ENCODE measurements at places on chromosomes 3 and 15.

- peaks cover 23% of the 10 kb centered on the region for H3K4me1 ChIP-seq
- 0 out of 2 replicates have a peak, but pooled peaks cover 4% of the 10 kb centered on the region for H3K36me3 ChIP-seq
- H3K4me3 ChIP-seq: no peak overlapping the region
These were observed 106.3 kb upstream of the RNU6-1 start for GRCh38 chr15:67945951-67946700.

DNA sequence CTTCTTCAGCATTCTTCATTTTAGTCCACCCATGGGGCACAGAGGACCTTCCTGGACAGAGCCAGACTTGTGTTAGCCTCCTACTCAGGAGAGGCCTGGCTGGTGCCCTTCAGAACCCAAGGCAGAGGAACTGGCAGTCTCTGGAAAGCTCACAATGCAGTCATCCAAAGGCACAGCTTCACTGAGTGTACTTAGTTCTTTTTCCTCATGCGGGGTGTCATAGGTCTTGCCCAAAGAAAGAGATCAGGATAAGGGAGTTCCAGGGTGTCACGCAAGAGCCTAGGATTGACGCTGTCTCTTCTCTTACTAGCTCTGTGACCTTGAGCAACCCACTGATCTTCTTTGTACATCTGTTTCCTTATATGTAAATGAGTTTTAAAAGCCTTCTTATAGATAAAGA, 58.7 kb downstream of the CD200 start:
- H3K4me1 ChIP-seq: peaks cover 58% of the 10 kb centered on the region
- no peak for DNase-seq
- peaks cover 21% of the 10 kb centered on the region for H3K36me3 ChIP-seq
- no peak overlapping the region for H3K4me3 ChIP-seq
- H3K27me3 ChIP-seq: no peaks in the 10 kb centered on the region

DNA sequence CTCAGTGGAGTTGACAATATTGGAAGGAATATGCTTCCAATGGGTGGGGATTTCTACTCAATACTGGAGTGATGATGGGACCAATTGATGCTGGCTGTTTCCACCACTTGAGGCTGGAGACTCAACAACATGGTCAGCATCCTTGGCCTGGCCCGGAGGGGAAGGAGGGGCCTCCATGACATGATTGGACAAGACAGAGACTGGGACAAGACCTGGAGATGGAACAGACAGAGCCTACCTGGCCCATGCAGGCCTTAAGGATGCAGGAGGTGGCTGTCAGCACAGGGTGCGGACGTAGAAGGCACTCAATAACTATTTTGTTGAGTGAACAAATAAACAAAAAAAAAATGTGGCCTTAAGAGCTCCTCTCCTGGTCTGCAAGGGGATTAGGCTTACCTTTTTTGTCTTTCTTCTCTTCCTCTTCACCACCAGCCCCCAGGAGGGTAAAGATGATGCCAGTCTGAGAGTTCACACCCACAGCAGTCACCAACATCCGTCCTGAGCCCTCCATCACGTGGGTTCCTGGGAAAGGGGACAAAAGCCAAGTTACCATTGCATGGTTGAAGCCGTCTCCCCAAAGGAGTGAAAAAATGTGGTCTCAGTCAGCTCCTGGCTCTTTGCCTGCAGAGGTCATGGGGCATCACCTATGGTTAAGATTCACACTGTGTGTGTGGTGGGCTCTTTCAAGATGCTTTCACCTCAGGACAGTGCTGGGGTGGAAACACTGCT, 67.1 kb upstream of the SEC13 start:
- no peak overlapping the region for H3K27ac ChIP-seq
- H3K4me1 ChIP-seq: peaks cover 6% of the 10 kb centered on the region
- H3K4me3 ChIP-seq: no peak overlapping the region

DNA sequence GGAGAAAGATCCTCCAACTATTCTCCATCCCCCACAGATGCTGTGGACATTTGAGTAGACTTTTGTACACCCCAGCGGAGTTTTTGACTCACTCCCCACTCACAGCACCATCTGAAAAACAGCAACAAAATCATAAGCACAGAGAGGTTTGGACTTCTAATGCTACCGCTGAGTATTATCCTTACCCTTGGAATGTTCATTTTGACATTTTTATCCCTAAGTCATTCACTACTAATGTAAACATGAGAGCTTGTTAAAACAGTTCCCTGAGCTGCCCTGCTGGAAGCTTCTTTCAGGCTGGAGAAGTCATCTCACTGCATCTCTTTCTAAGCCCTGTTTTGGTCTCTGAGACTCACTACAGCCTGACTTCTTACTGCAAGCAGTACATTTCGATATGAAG, 1045.9 kb downstream of the MCTP2 start:
- no peak overlapping the region for H3K4me3 ChIP-seq
- no peaks in the 10 kb centered on the region for H3K4me1 ChIP-seq
- H3K27ac ChIP-seq: no peak overlapping the region

DNA sequence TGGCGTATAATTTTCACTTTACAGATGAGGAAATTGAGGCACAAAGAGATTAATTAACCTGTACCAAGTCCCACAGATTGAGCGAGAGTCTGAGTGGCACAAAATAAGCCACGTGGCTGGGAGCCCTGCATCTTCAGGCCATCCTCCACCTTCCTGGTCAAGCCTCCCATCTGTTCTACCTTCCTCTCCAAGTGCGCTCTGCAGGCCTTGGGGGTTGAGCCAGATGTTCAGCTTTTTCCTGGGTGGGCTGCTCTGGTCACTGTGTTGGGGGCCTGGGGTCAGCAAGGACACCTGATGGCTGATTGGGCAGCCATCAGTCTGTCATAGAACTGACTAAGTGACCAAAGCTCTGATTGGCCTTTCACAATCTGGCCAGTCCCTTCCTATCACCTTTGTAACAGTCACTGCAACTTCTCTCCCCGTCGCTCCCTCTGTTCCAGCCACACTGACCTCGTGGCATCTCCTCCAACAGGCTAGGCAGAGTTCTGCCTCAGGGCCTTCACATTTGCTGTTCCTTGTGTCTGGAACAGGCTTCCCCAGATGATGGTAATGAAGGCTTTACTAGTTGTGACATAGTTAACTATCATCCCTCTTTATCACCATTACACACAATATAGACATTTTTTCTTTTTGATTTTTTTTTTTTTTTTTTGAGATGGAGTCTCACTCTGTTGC, 46.8 kb downstream of the SCN5A start:
- H3K27ac ChIP-seq: no peak overlapping the region
- no peaks in the 10 kb centered on the region for H3K27me3 ChIP-seq
- no peaks in the 10 kb centered on the region for H3K4me1 ChIP-seq
- DNase-seq: no peak
- H3K4me3 ChIP-seq: no peak overlapping the region
- peaks cover 7% of the 10 kb centered on the region for H3K36me3 ChIP-seq

DNA sequence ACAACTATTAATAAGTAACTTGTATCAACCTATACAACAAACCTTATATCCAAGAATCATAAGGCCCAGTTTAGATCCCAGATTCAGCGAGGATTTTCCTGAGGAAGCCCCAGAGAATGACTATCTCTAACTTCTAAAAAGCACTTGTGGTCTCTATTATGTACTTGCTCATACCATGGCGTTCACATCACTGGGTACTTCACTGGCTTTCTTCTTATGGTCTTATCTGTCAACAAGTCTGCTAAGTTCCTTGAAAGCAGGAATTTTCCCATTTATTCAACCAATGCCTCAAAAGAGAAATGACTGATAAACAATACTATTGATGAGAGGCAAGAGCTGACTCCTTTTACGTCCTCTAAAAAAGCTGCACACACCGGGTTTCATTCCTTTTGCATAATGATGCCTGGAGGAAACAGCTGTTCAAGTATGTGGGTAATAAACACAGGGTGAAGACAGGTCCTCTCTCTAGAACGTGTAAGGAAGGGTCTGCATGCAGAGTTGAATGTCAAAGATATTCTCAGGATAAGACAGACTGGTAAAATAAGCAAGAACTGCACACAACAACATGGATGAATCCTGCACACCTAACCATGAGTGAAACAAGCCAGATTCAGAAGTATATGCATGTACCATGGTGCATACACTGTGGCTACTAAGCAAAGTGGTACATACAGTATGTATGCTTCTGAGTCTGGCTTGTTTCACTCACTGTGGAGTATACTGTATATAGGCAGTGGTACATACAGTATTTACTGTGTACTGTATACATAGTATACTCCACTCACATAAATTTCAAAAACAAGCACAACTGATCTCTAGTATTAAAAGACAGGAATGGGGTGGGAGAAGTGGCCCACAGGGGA, 408.7 kb downstream of the SHQ1 start:
- DNase-seq: no peak
- no peak overlapping the region for H3K27ac ChIP-seq
- no peaks in the 10 kb centered on the region for H3K27me3 ChIP-seq

DNA sequence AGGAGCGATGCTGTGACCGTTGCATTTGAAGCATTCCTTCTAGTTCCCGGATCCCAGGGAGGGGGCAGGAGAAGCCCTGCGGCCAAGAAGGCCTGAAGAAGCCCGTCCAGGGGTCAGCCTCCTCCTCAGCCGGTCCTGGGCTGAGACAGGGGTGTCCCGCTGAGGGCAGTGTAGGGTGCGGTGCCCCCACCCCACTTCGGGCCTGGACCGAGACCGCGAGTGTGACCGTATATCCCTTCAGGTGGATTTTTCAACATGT, 2.8 kb downstream of the OCA2 start:
- H3K27me3 ChIP-seq: peaks cover 93% of the 10 kb centered on the region
- no peak overlapping the region for H3K27ac ChIP-seq
- H3K4me3 ChIP-seq: peak overlapping the region; percentile 78
- peaks cover 28% of the 10 kb centered on the region for H3K4me1 ChIP-seq

GRCh38 chr3:17456046-17456445, 286.4 kb downstream of the TBC1D5 start:
- H3K4me3 ChIP-seq: no peak overlapping the region
- H3K27ac ChIP-seq: no peak overlapping the region
- H3K27me3 ChIP-seq: no peaks in the 10 kb centered on the region
- DNase-seq: no peak

DNA sequence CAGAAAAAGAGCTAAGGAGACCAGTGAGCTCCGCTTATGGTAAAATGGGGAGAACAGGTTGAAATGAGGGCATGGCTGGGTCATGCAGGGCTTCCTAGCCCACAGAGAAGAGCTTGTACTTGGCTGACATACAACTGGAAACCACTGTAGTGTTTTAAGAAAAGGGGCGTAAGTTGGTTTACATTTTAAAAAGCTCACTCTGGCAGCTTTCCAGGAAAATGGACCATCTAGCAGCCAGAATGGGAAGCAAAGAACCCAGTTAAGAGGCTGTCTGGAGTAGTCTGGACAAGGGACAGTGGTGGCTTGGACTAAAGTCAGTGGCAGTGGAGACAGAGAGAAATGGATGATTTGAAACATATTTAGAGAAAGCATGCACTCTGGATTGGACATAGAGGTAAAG, 1.9 kb downstream of the MORC1 start:
- no peaks in the 10 kb centered on the region for H3K36me3 ChIP-seq
- H3K27me3 ChIP-seq: no peaks in the 10 kb centered on the region
- no peak for DNase-seq
- H3K27ac ChIP-seq: no peak overlapping the region
- H3K4me1 ChIP-seq: no peaks in the 10 kb centered on the region

DNA sequence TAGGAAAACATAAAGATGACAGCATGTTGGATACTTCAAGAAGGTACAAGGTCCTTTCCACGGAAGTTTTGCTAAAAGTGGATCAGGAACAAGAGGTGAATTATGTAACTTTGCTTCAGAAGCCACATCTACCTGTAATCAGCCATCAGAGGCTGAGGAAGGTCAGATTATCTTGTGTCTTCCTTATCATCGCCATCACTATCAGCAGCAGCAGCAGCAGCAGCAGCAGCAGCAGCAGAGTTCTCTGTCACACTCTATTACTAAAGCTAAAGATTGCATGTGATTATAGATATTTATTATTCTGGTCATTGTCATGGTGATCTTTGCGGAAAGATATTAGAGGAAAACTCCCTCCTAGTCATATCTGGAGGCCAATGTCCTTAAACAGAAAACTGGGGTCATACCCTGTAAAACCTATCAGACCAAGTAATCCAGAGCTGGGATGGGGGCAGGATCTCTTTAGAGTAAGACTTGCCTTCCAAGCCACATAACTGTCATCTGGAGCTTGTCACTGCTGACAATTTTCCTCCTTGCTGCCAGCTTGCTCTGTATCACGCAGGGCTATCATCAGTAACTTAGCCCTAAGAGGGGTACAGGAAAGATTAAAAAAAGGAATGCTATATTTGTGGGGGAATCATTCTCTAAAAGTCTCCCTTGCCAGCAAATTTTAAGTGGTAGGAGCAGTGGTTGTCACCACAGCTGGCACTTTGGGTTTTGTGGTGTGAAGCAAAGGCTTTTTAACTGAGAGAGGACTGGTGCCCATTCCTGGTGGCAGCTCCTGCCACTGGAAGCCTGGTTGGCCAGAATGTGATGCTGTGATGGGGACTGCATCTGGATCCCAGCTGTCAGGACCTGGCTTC, 130.9 kb upstream of the RASGRP1 start:
- no peaks in the 10 kb centered on the region for H3K27me3 ChIP-seq
- no peaks in the 10 kb centered on the region for H3K36me3 ChIP-seq
- DNase-seq: no peak
- H3K27ac ChIP-seq: no peak overlapping the region
- no peak overlapping the region for H3K4me3 ChIP-seq
- H3K4me1 ChIP-seq: no peaks in the 10 kb centered on the region

GRCh38 chr3:128524374-128525299, 31.6 kb upstream of the GATA2 start:
- DNase-seq: no peak
- no peaks in the 10 kb centered on the region for H3K4me1 ChIP-seq
- no peaks in the 10 kb centered on the region for H3K36me3 ChIP-seq
- H3K27ac ChIP-seq: no peak overlapping the region
- peaks cover 29% of the 10 kb centered on the region for H3K27me3 ChIP-seq

DNA sequence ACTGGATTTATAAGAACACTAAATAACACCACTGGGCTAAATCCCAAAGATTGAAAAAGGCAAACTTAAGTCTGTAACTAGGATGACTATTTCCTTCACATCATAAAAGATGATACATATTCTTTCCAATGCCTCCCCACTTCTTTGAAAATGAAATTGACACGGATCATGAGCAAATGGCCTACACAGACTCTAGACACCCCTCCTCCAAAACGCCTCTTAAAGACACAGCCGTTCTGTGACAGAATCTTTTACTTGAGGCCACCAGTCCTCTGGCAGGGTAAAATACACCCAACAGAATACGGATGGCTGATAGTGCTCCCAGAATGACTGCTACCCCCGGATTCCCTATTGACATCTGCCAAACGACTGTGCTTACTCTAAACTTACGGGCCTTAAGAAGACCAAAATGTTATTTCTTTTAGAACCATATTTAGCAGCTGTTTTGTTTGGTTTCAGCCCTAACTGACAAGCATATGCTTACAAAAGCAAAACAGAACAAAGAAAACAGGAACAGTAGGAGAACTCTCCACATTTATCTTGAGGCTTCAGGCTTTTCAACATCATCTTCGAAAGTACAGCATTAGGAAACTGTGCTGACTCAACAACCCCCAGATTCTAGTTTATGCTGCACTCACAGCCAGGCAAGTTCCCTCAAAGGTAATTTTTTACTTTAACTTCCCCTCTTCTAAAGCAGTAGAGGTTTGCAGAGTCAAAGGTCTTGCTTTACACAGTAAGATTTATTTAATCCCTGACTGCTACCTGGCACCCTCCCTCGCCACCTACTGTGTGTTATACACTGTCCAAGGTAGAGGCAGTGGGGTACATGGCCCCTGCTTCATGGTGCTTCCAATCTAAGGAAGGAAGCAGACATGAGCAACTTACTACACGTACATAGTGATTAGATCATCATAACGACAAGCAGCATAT, 84.3 kb downstream of the TNIK start:
- 0 out of 2 replicates have a peak overlapping the region, but pooled peaks have one; percentile 21 for H3K27ac ChIP-seq
- no peak for DNase-seq
- peaks cover 52% of the 10 kb centered on the region for H3K4me1 ChIP-seq
- H3K36me3 ChIP-seq: no peaks in the 10 kb centered on the region
- H3K27me3 ChIP-seq: no peaks in the 10 kb centered on the region

GRCh38 chr3:187084580-187084979, 54.7 kb downstream of the RPL39L start:
- no peak overlapping the region for H3K27ac ChIP-seq
- no peak for DNase-seq
- H3K27me3 ChIP-seq: peaks cover 2% of the 10 kb centered on the region
- H3K36me3 ChIP-seq: peaks cover 22% of the 10 kb centered on the region
- H3K4me3 ChIP-seq: no peak overlapping the region
